ENCODE measurements at places on chromosomes 7 and 10.

DNA sequence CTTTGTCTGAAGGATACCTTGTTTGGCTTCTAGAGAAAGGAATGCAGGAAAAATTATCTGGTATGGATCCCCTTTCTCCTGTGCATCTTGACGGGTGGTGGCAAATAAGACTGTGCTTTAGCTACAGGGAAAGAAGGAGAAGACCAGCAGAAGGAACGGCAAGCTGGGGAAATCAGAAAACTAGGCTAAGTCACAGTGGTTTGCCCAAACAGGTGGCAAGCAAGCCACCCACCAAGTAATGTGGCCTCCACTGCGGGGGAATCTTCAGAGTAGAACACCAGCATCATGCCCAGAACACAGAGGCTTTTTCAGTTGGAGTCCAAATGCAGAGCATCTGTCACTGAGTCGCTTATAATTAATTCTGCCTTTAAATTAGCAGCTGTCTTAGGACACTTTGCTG lies 282.8 kb downstream of the PHF14 start:
- DNase-seq, result no peak

DNA sequence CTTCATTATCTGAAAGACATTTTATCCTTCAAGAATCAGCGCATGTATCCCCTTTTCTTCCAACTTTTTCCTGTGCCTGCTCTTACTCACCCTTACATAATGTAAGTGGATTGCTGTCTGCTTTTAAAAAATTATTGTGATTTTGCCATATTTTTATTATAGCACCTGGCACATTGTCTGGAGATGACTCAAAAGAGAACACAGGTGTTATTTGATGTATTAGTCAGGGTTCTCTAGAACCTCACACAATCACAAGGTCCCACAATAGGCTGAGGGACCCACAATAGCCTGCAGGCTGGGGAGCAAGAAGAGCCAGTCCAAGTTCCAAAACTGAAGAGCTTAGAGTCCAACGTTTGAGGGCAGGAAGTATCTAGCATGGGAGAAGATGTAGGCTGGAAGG lies 390.0 kb downstream of the EXOC4 start:
- DNase-seq, result no peak

GRCh38 chr10:29377333-29377961 lies 88.6 kb downstream of the LYZL1 start:
- DNase-seq, result peak; percentile 61

- no peak for DNase-seq
These were observed 23.8 kb upstream of the ZNF735 start for GRCh38 chr7:64183126-64183742.

DNA sequence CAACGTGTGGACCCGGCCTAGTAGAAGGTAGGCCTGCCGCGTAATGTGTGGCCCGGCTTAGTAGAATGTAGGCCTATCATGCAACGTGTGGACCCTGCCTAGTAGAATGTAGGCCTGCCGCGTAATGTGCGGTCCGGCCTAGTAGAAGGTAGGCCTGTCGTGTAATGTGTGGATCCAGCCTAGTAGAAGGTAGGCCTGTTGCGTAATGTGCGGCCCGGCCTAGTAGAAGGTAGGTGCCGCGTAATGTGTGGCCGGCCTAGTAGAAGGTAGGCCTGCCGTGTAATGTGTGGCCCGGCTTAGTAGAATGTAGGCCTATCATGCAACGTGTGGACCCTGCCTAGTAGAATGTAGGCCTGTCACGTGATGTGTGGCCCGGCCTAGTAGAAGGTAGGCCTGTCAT lies 11.9 kb upstream of the GTPBP4 start:
- no peak for DNase-seq

DNA sequence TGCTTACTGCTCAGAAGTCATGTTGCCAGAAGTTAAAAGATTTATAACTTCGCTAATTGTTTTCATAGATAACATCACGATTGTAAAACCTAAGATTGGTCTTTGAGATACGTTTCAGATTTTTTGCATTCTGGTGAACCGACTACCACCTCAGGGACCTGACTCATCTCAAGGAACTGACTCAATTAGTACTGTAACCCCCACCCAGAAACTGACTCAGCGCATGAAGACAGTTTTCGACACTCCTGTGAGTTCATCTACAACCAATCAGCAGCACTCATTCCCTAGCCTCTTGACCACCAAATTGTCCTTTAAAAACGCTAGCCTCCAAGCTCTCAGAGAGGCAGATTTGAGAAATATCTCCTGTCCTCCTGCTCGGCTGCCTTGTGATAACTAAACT lies 72.3 kb downstream of the ELMO1 start:
- no peak for DNase-seq

DNA sequence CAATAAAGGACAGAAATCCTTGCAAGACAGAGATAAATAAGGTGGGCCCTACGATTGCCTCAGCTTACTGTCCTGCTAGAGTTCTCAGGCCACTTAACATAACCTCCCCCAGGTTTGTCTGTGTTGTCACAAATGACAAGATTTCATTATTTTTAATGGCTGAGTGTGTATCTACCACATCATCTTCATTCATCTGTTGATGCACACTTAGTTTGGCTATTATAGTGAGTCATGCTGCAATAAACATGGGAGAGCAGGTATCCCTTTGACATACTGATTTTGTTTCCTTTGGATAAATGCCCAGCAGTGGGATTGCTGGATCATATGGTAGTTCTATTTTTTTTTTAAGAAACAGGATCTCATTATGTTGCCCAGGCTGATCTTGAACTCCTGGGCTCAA lies 60.6 kb downstream of the PRTFDC1 start:
- no peak for DNase-seq

GRCh38 chr7:29639886-29640595 lies 76.4 kb downstream of the PRR15 start:
- DNase-seq, result no peak

- no peak for DNase-seq
These were observed 703.2 kb downstream of the XPNPEP1 start for GRCh38 chr10:109219935-109220605.

GRCh38 chr7:30237271-30237695 lies 47.1 kb upstream of the ZNRF2 start:
- no peak for DNase-seq

- peak; percentile 81 for DNase-seq
These were observed 657 bp upstream of the TMEM178B start for GRCh38 chr7:141073173-141073640.

GRCh38 chr7:41924796-41925195 lies 221.9 kb upstream of the INHBA start:
- no peak for DNase-seq

- DNase-seq, result peak; percentile 85
These were observed 27.6 kb downstream of the BMPER start for GRCh38 chr7:33932832-33933468.

- DNase-seq, result no peak
These were observed 538.9 kb upstream of the IGFBP3 start for GRCh38 chr7:46459942-46460341.

DNA sequence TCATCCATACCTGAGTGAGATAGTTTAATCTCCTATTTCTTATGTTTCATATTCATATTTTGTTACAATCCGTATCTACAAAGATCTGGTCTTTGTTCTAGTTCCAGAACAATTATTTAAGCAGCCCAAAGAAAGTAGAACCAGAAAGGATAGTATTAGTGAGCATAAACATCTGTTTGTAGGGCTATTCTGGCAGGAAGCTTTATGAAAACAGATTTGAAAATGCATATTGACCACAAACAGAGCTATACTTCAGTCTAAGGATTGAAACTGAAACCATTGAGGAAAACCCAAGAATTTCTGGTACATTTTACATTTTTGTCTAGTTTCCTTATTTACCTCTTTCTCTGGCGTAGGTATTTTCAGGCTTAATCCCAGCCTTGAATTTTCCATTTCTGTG lies 28.1 kb downstream of the LRGUK start:
- no peak for DNase-seq

GRCh38 chr7:66016131-66016461 lies 34.1 kb upstream of the GUSB start:
- no peak for DNase-seq

DNA sequence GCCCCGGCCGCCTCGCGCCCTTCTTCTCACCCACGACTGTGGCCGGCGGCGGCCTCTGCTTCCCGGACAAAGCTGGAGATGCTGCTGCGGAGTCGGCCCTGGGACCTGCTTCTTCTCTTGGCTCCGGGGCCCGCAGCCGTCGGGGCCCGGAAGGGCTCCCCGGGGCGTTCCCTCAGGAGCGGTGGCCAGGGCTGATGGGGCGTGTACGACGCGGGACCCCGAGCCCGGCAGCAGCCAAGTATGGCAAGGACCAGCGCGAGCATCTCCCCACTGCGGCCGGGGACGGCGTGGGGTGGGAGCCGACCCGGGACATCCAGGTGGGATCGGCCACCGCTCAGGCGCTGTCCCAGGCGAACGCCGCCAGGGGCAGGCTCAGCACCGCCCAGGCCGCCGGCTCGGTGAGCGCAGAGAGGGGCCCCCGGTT lies 27.6 kb upstream of the BMS1 start:
- DNase-seq, result peak; percentile 17

- no peak for DNase-seq
These were observed 206.5 kb downstream of the USP6NL start for GRCh38 chr10:11404901-11405300.

DNA sequence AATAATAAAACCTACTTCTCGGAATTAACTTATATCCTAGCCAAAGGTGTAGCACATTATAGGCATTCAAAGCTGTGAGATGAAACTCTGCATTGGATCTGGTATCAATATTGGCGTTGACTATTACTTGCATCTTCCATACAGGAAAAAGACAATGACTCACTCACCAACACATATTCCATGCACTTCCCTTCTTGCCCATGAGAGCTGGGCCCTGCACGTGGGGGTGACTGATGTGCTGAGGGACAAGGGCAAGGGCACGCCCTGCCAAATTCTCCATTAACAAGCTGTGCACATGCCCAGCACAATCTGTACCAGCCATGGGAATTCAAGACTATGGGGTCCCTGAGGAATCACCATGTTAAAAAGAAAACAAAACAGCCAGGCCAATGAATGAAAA lies 188.1 kb upstream of the PDE1C start:
- DNase-seq, result no peak

DNA sequence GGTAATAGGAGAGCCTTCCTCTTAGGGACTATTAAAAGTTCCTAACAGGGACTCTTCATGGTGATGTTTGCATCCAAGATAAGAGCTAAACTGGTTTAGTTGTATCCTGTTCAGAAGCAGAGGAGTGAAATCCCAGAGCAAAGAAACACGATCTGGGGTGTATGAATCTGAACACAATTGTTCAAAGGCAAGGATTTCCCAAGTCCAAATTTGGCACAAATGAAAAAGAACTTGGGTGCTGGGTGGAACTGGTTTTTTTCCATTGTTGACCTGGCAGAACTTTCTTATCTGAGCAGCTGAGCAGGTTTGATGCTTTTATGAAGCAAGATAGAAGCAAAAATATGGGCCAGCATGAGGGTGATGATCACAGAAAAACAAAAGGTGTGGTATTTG lies 6.0 kb downstream of the AGFG2 start:
- no peak for DNase-seq

DNA sequence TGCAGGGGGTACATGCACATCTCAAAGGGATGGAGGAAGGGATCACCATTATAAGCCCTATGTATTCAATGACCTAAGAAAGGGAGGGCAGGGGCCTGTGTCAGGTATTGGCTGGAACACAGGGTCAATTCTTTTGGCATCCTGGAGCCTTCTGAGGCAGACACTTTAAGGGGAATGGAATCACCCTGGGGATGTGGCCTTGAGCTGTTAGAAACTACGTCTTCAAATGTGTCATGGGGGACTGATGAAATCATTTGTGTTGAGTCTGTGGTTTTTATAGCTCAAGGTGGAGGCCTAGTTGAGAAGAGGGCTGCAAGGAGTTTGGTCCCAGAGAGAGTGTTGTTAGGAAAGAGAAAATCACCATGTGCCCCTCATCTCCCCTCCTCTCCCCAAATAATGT lies 206.1 kb upstream of the CELF2 start:
- DNase-seq, result no peak

DNA sequence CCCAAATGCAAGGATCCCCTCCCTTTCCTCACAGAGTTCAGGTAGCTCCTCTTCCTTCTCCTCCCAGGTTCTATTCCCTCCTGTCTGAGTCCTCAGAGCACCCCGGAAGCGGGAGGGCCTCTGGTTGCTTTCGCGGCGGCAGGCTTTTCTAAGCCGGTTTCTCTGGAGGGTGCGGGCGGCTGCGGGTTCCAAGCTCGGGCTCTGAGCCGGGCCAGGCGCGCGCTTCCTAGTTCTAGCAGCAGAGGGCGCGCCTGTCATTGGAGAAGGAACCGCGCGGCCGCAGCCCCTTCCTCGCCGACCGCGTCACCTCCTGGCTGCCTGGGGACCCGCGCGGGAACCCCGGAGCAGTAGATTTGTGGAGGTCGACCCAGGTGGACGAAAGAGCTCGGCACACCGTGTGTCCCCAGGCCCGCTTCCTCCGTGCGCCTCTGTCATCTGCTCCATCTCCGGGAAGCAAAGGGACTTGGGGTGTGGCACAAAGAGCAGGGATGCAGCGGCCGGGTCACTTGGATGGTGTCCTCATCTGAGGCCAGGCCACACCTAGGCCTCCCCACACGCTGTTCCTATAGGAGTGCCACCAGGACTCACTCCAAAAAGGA lies 389.0 kb upstream of the PODXL start:
- peak; percentile 72 for DNase-seq

DNA sequence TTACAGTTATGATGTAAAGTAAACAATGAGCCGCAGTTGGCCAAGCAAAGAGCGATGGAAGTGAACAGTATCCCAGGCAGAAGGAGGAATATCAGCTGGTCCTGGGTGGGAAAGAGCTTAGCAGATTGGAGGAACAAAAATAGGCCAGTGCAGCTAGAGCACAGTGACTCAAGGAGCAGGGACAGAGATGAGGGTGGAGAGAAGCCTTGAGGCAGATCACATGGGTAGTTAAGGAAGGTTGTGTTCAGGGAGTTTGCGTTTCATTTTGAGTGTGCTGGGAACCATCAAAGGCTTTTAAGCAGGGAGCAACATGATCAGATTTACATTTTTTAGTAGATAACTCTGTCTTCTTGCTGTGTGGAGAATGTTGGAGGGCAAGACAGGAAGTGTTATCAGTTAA lies 113.6 kb downstream of the OAT start:
- no peak for DNase-seq

- DNase-seq, result no peak
These were observed 203.5 kb downstream of the CTNNA3 start for GRCh38 chr10:67492317-67493019.

GRCh38 chr7:51446356-51446755 lies 129.7 kb upstream of the COBL start:
- no peak for DNase-seq

GRCh38 chr7:136150311-136150710 lies 173.2 kb upstream of the MTPN start:
- DNase-seq, result no peak

DNA sequence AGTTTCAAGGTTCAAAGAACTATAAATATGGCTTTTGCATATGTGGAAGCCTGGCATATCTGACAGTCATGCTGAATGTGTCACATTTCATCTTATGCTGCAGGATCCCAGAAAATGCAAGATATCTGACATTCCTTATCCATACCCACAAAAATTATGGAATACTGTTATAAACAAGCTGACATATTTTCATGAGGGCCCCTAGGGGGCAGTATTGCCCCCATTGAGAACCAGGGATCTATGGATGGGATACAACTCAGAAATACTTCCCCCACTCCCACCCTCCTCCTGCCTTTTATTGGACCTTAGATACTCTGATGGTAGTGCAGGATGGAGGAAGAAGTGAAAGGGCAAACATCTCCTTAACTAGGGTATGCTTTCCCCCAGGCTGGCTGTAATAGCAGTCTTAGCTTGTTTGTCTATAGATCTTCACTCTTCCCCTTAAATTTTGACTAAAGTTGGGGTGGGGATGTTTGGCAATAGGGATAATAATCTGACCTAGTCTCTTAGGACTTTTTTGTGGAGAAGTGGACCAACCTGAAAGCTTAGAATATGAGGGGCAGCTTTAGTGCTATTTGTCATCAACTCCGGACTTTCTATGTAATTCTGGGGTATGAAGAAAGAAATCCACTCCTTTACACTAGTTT lies 3.5 kb upstream of the GNGT1 start:
- DNase-seq, result peak; percentile 38

GRCh38 chr7:118352867-118353453 lies 128.5 kb downstream of the ANKRD7 start:
- DNase-seq, result no peak

All from AG08396 (cell line).